ENCODE measurements at places on chromosomes 1 and 21.

DNA sequence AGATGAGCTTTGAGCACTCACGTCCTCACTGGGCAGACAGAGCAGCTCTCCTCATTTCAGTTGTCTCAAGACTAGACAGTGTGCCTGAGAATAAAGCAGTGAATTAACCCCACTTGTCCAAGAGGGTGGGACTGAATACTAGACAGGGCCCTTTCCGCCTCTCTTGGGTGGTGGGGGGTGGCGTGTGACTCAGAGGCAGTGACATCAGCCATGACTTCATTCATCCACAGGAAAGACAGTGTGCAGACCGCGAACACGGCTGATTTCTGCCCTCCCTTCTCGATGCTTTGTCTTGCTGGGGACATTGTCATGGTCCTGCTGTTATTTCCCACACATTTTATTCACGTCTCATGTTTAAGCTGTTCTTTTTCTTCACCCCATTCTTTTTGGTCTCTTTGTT lies 64.9 kb downstream of the FGGY start:
- DNase-seq: peak; percentile 19

GRCh38 chr21:36845070-36845469 lies 121.4 kb downstream of the HLCS start:
- no peak for DNase-seq

GRCh38 chr1:246020211-246020954 lies 486.7 kb downstream of the SMYD3 start:
- DNase-seq: no peak

DNA sequence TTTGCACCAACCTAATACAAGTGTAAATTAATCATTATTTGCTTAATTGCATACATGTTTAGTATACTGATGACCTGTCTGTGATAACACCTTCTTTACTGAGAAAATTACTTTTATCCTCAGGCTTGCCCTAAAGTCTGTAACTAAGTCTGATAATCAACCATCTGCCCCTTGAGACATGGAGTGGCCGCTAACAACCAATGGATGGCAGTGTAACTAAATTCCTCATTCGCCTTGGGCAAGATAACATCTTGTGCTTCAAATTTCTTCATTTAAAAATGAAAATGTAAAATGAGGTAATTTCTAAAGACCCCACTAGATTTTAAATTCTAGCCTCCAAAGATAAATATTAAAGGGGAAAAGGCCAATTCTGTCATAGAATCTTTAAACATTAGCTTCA lies 85.1 kb downstream of the ENAH start:
- no peak for DNase-seq

GRCh38 chr1:233654658-233655280 lies 40.9 kb downstream of the KCNK1 start:
- DNase-seq: no peak

- DNase-seq: peak; percentile 73
Measured at GRCh38 chr1:186680245-186681061, at the start of gene PTGS2. PTGS2 (minus strand) TSS chr1:186680423; CDS start chr1:186680290, 133 bp downstream.

DNA sequence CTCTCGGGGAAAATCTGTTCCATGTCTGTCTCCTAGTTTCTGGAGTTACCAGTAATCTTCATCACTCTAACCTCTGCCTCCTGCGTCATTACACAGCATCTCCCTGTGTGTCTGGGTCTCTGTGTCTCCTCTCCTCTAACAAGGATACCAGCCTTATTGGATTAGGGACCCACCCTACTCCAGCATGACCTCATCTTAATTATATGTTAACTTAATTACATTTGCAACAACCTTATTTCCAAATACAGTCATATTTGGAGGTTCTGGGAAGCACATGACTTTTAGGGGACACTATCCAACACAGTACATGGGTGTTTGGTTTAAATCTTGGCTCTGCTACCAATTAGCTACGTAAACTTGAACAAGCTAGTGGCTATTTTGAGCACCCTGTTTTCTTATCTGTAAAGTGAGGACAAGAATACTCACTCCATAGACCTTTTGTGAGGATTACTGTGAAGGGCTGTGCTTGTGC lies 83.9 kb upstream of the SGIP1 start:
- DNase-seq: no peak

DNA sequence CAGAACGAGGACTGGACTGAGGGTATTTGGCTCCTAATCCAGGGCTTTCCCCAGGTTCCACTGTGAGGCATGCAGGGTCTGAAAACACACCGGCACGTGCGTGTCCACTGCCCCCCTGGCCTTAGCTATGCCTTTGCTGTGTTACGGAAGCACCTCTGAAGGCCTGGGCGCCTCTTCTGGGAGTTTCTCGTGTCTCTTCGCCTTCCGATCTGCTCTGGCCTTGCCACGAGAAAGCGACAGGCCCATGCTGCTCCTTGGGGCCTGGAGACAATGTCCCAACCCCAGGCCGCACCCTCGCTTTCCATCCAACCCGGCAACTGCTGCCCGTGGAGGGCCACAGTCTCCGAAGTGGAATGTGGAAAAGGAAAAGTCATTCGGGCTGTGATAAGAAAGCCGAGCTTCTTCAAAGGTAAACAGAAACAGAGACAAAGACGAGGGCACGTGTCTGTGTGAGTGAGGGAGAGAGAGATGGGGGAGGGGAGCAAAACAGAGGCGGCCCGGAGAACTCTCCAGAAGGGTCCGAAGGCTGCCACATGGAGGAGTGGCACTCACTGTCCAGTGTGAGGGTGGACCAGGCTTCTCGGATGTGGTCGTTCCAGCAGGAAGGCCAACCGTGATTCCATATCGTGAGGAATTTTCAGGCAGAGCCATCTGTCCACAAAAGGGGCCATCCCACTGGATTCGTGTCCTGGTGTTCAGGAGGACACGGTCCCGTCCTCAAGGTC lies 3.4 kb upstream of the UMODL1 start:
- no peak for DNase-seq

GRCh38 chr1:86138746-86139145 lies 17.8 kb downstream of the COL24A1 start:
- DNase-seq: no peak

- no peak for DNase-seq
Measured at GRCh38 chr1:245677461-245678240, 522.9 kb downstream of the KIF26B start.

DNA sequence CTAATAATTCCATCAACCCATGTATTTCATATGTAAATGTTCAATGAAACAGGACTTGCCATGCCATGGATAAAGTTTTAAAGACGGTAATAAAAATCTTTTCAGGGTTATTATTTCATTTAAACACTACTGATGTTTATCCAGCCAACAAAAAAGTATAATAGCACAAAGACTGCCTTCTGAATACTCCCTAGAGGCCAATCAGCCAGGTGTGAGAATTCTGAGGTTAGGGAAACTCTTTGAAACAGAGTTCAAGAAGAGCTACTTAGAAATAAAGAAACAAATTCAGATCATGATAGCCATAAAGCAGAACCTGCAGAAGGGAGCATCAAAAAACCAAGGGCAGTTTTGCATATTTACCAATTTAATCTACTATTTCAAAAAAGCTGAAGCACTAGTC lies 48.7 kb downstream of the AKT3 start:
- no peak for DNase-seq

DNA sequence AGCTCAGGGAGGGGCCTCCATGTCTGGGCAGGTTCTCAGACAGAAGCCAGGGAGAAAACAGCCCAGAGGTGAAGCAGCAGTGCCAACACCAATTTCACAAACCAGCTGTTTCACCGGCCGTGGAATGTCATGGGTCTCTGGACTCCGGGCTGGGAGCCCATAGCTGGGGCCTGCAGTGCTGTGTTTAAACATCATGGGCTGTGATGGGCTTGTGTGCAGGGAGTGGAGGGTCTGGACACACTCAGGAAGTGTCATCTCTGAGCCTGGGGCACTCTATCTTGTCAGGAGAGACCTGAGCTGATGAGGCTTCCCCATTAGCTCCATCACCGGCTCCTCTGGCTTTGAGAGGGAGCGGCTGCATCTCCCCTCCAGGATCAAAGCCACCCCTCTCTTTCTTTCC lies 173.6 kb upstream of the IGSF21 start:
- DNase-seq: no peak
